ENCODE measurements at places on chromosomes 2 and 18.

DNA sequence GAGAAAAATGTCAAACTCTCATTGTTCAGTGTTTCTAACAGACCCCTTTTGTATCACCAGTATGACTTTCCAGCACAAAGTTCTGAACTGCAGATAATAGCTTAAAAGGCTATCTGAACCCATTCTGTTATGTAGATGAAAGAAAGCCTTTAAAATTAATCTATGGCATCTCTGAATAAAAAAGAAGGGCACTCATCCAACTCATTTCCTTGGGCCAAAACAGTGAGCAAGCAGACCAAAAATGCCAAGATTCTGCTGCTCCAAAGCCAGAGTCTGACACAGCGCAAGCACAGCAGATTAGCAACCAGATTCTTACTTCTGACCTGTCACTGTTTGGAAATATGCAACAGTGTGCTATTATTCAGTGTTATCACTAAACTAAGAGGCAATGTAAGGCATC, 22.6 kb upstream of the ITGA6 start:
- DNase-seq, result no peak

DNA sequence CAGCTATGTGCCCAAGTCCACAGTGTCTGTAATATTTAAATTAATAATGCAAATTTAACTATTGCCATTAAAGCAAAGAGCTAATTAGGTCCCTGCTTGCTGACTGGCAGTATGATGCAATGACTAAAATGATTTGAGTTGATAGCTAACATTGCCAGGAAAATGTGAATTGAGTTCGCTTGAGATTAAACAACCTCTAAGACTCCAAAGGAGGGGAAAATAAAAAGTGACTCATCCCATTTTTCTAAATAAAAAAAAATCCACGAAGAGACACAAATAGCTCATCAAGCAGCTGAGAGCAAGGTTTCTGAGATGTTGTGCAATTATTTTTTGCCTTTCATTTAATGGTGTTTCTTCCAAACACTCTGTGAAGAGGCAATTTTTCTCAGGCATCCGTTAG, 413.0 kb downstream of the MTX2 start:
- DNase-seq, result no peak

DNA sequence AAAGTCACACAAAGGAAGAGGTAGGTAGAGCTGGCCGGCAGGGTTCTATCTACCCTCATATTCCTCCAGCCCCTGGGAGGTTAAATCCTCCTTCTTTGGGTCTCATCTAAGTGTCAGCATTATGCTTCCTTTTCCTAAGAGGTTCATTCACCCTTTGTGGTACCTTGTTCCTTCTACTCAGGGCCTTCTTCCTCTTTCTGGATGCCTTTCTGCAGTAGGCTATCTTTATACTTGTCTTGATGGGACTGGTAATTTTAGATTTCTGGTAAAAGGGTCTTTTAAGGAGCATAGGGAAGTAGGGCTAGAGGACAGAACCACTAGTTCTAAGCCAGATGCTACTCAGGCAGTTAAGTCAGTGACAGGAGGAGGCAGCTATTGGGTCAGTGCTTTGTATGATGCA, 13.7 kb upstream of the TNP1 start:
- DNase-seq, result no peak

DNA sequence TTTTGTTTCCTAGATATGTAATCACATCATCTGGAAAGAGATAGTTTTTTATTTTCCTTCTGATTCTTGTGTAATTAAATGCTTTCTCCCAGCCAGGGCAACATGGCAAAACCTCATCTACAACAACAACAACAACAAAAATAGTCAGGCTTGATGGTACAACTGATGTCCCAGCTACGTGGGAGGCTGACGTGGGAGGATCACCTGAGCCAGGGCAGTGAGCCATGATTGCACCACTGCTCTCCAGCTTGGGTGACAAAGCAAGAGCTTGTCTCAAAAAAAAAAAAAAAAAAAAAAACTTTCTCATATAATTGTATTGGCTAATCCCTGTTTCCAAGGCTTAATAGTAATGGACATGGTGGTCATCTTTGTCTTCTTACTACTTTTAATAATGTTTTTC, 26.4 kb upstream of the PGAP1 start:
- no peak for DNase-seq

DNA sequence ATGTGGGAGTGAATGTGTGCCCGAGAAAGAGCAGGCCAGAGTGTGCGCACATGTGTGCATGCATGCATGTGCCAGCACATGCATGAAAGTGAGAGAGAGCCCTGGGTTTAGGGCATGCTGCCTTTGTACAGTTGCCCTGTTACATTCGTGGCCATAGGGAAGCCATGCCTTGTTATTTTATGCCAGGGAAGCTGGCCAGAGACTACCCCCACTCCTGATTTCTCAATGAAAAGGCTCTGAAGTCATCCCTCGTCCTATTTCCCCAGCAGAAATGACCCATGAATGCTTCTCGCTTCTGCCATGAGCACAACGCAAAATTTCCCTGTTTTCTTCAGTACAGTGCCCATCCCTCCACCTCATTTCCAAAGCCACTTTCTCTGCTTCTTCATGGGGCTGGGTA, 143.0 kb downstream of the CELF4 start:
- DNase-seq, result no peak
